ENCODE measurements at places on chromosomes 3 and 15.

DNA sequence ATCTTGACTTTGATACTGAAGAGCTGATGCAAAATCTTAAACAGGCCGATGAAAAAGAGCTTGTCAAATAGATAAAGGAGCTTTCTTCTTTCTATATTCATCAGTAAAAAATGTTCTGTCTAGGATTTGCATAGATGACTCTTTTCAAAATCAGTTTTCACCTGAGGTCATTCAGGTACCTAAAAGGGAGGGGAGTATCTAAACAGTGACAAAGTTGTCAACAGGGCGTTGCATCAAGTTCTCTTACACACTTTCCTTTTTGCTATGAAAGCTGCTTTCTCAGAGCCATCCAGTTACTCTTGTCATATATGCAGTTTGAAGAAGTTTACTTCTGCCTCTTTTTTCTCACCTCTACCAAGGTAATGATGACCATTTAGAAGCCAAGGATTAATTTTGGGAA, 60.0 kb downstream of the AKAP13 start:
- no peak for DNase-seq

DNA sequence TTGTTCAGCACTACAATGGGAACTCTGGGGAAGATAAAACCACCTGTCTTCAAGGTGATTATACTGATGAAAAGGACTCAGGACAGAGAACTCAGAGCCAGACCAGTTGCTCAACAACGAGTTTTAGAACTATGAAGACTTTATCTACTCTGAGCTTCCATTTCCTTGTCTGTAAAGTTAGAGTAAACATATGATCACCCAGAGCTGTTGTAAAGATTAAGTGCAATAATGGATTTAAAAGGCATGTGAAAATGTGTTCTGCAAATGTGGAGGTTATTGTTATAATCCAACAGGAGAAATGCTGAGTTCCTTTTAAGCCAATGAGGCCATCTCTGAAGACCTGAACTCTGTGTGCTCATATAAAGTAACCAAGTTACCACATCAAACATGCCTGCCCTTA, 139.7 kb upstream of the CMC1 start:
- no peak for DNase-seq

GRCh38 chr15:74505837-74506514, 35.0 kb upstream of the ARID3B start:
- no peak for DNase-seq

DNA sequence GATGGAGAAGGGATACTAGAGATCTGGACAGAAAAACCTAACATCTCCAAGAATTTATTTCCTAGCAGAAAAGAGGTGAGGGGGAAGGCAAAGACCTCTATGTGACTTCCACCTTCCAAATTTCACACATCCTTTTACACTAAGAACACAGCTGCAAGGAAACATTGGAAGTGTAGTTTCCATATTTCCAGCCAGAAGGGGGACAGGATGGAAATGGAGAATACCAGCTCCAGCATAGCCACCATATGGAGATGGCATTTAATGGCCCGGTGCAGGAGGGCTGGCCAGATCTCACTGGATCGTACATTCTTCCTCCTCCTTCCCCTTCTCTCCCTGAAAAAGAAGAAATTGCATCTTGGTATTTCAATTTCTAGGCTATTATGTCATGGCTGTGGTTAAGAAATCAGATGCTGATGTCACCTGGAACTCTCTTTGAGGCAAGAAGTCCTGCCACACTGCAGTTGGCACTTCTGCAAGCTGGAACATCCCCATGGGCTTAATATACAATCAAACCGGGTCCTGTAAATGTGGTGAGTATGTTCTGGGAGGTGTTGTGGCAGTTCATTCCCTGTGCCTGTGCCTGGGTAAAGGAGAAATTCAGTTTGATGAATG, 36.9 kb upstream of the TF start:
- DNase-seq: no peak

DNA sequence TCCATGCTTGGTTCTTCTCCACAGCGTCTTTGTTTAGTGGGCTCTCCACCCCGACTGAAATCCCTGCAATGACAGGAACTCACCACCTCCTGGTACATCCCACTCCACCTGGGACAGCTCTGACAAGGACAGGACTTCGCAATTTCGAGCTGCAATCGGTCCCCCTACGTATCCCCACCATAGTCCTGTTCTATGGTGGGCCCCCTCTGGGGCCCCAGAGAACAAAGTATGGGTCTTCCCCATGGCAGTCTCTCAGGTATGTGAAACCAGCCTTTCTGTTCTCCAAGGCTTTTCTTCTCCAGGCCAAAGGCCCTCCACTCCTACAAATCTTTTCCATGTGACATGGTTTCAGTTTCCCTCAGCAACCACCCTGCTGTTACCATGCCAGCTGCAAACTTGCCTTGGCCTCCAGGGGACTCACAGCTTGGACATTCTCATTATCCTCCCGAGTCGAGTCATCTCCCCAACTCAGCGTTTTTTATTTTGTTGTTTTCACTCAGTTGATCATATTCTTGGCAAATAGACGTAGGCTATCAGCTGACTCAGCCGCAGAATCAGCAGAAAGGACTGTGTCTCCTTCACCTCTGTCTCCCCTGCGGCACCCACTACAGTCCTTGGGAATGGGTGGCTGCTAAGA, 233.3 kb downstream of the OPA1 start:
- peak; percentile 13 for DNase-seq

GRCh38 chr3:11455956-11456355, 183.8 kb downstream of the ATG7 start:
- DNase-seq: no peak

DNA sequence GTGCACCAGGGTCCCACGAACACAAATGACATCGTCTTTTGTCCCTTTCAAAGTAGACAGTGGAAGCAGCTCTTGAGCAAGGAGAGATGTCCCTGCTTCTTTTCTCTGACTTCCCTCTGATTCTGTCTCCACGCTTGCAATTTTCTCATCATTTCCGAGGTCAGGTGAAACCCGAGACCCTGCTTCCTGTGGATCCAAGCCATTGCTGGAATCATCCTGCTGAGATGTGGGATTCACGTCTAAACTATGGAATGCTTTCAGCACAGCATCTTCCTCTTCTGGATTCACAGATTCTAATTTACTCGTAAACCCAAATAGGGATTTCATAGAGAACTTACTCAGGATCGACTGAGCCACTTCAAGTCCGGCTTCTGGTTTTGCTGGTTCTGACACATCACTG, 127.1 kb downstream of the FMN1 start:
- no peak for DNase-seq

- DNase-seq: no peak
Observed at GRCh38 chr3:31043184-31043819, 148.8 kb upstream of the GADL1 start.

- DNase-seq: no peak
Observed at GRCh38 chr3:117228466-117228865, 518.9 kb downstream of the TUSC7 start.

GRCh38 chr3:146894406-146894805, 289.3 kb upstream of the PLSCR5 start:
- DNase-seq: no peak

DNA sequence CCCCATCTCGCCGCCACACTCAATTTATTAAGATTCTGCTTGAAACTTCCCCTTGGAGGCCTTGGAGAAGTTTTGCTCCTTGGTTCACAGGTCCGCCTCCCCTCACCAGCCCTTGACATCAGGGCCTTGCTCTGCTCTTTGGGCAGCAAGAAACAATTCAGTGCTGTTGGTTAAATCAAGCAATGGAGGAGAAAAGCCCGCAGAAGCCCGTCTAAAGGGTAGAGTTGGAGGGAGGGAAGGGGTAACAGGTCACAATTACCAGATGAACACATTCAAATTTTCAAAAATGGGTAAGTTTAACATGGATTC, 429 bp downstream of the PARP9 start:
- DNase-seq: no peak

DNA sequence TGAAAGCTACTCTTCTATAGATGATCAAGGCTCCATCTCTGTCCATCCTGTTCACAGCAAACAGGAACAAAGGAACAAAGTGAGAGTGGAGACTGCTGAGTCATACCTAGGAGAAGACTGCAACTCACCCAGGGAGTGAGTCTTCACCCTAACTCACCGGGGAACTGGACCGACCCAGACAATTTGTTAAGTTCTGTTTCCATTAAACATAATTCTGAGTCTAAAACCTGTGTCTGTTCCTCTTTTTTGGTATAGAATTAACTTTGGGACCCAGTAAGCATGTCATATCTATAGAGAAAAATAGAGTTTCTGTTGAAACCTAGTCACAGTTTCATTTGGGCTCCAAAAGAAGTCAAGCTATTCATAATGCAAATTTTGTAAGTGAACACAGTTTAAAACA, 21.6 kb downstream of the CCDC80 start:
- no peak for DNase-seq

GRCh38 chr15:87523516-87523915, 733.0 kb downstream of the NTRK3 start:
- DNase-seq: no peak

GRCh38 chr3:23493889-23494288, 290.8 kb downstream of the UBE2E2 start:
- no peak for DNase-seq

DNA sequence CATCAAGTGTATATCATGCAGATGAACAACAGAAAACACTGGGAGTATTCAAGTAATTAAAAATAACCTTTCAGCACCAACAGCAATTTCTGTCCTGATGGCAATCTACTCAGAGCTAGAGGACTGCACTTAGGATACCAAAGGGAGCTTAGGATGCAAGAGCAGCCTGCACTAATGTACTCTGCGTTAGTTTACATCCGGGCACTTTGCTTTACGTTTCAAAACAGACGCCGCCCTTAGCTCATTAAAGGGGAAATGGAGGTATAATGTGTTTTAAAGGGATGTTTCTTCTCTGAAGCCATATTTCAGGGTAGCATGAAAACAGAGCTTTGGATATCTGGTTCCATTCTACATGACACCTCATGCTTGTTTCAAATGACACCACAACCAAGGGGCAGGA, 14.0 kb upstream of the B3GNT5 start:
- no peak for DNase-seq

- no peak for DNase-seq
Observed at GRCh38 chr3:16399473-16399872, 114.0 kb downstream of the RFTN1 start.

- no peak for DNase-seq
Observed at GRCh38 chr15:41876689-41877088, 17.2 kb downstream of the SPTBN5 start.

- peak; percentile 19 for DNase-seq
Observed at GRCh38 chr3:168847291-168847883, 751.7 kb upstream of the GOLIM4 start.

- no peak for DNase-seq
Observed at GRCh38 chr3:137103739-137104138, 146.0 kb downstream of the IL20RB start.

DNA sequence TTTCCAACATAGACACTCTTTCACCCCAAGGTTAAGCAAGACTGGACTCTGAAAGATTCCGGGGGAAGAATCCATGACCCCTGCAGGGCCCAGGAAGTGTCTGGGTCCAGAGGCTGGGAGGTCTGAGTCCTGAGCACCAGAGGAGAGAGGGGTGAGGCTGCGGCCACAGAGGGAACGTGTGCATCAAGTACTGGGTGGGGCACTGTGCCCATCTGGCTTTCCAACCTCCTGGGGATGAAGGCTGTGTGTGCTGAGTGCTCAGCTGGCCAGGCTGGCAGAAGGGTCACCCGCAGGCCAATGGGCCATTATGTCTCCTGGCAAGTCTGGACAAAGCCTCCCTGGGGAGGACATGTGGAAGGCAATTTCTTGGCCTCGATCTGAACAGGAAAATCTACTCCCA, 3.3 kb downstream of the CHRNA3 start:
- no peak for DNase-seq

DNA sequence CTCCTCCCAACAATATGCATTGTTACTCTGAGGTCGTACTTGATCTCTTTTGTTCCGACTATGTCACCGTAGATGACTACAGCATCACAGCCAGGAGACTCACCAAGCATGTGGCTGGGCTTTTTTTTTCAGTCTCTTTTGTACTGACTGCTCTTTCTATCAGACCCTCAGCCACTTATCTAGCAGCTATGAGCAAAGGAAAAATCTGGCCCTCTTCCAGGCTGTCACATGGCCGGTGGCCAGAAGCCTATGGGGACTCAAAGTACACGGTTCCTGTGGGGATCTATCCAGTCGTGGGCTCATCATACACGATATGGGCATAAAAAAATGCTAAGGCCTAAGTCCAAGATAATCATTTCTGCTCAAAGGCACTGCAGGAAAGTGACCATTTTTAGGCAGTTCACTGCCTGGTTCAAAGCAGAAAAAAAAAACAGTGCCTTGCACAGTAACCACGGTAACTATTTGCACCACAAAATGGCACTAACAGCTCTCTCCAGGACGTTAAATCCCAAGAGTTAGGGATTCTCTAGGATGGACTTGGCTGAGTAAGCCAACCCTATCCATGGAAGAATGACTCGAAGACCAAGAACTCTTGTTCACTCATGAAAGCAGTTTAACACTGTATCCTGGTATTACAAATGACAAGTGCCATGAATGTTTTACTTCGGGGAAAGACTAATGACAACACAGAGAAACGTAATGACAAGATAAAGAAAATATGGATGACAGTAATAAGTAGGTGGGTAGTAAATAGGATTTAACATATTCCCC, 50.3 kb downstream of the SHQ1 start:
- peak; percentile 70 for DNase-seq
